ENCODE measurements at places on chromosomes 16 and 17. TPM values are rescaled to one million over a fixed set of nuclear protein-coding genes. Genes with fewer than 3 reads are reported as not detected.

GRCh38 chr16:88892065-88892464 lies 25.6 kb upstream of the PABPN1L start:
- DNase-seq, result no peak
- no peak overlapping the region for H3K27ac ChIP-seq

DNA sequence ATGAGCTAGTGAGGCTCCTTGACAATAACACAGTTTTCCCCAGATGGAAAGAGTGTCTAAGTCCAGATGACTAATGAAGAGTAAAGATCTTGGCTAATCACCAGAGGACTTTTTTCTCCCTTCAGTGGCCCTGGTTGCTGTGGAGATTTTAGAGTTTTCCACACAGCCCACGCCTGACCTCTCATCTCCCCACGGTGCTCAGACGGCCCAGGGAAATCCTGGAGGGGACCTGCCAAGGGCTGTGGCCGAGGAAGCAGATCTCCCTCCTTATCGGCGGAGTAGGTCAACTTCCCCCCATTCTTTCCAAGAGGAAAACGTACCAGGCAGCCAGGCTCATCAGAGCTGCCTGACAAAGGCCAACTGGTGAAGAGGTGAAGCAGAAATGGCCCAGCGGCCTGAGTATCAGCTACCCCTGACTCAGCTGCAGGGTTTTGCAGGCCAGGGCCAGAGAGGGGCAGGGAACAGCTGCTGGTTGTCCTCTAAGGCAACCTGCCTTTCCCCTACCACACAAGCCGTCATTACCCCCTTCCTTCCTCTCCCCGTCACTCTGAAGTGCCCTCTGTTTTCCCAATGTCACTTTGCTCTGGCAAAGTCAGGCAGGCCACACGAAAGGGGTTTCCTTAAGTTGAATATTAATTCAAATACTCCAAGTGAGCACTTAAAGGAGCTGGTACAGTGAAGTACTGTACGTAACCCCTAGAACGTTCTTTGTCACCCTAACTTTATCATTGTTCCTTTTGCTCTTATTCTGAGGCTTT lies 140.2 kb upstream of the ADAMTS18 start:
- DNase-seq, result no peak
- no peak overlapping the region for H3K4me3 ChIP-seq
- peaks cover 8% of the 10 kb centered on the region for H3K4me1 ChIP-seq
- no peaks in the 10 kb centered on the region for H3K27me3 ChIP-seq
- no peak overlapping the region for H3K27ac ChIP-seq

DNA sequence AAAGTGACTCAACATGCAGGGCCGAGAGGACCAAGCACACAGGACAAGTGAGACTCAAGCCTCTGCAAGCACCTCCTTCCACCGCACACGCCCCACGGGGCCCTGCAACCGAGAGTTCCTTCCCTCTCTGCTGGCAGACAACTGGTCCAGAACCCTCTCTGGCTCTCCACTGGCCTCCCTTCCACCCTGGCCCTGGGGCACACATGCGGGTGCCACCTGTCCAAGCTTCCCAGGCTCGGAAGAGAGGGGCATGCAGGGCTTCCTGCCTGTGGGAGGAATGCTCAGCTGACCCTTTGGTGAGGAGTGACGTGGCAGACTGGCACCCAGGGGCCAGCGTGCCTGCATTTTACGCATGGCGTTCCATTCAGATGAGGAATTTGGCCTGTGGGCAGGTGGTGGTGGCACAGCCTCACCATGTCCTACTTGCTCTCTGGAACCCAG lies 59.8 kb downstream of the PIPOX start:
- no peak overlapping the region for H3K27ac ChIP-seq
- peaks cover 5% of the 10 kb centered on the region for H3K4me1 ChIP-seq
- H3K27me3 ChIP-seq, result no peaks in the 10 kb centered on the region
- peaks cover 71% of the 10 kb centered on the region for H3K36me3 ChIP-seq

The TOX3 gene
- total RNA-seq, result 3.7 TPM

The GRAPL gene
- total RNA-seq, result 16.6 TPM
